ENCODE measurements at places on chromosomes 7 and 10.

GRCh38 chr10:109894516-109894915, 28.8 kb downstream of the XPNPEP1 start:
- no peak for DNase-seq

DNA sequence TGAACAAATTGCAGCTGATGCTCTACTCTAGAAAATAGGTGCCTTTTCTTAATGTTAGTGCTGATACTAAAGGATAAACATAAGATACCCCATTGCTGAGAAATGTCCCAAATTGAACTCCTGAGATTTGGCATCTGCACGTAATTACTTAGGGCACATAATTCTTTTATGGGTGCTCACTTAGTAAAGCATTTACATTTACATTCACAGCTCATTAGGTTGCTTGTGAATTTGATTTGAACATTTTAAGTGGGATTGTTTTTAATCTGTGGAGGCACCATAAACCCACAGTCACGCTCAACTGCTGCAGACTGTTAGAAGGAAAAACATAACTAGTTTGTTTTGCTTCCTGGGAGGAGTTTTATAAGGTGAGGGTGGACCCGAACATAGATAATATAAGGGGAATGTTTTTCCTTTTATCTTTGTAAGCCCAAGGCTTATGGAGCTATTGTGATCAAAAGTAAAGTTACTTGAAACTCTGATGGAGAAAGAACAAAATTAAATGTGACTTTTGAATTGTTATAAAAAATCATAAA, 560.8 kb downstream of the REEP3 start:
- no peak for DNase-seq

GRCh38 chr7:37775921-37776320, 72.5 kb upstream of the NME8 start:
- no peak for DNase-seq

DNA sequence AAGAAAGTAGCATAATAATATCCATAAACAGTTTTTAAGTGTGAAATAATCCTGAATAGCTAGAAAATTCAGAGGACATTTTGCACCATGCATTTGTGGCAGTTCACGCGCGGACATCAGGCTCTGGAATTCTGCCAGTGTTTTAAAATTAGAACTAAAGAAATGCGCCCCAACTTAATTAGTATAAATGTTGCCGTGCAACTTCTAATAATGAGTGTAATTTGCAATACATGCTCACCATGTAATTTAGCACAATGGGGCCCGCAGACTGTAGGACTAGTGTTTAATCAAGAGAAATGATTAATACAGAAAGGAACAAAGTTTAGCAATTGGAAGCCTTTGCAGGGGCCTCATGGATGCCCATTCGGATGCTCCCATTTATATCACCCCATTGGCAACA, 96.6 kb downstream of the PTPRE start:
- no peak for DNase-seq

DNA sequence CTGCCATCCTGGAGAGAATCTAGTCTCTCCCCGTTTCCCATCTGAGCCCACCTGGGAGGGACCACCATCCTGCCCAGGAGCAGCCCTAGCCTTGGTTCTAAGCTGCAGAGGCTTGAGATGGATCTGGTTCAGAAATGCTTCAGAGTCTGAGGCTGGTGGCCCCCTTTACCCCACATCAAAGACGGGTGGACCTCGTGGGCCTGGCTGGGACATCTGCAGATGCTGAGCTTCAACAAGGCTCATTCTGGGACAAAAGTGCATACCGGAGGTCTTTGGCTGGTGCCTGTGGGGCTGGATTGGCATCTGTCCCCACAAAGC, 4.9 kb upstream of the IRF5 start:
- DNase-seq: no peak

GRCh38 chr7:127123220-127123619, 129.5 kb downstream of the GRM8 start:
- DNase-seq: no peak

- peak; percentile 62 for DNase-seq
These were observed 97.7 kb downstream of the SH3PXD2A start for GRCh38 chr10:103757531-103758293.

DNA sequence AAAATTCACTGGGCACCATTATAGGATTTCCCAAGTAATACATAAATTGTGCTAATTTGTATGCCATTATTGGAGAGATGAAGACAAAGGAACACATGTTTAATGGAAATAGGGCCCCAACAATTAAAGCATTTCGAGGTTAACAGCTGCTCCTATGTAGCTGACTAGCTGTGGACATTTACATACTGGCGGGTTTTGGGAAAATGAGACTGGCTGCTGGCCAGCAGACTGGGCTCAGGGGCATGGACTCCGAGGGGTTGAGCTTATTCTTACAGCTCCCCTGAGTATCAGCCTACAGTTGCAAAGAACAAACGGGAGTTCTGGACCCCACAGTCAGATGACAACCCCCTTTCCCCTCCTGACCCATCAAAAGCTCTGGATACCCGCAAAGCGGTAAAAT, 91.9 kb upstream of the MYO3A start:
- DNase-seq: no peak

GRCh38 chr10:129602938-129603535, 136.0 kb downstream of the MGMT start:
- no peak for DNase-seq

DNA sequence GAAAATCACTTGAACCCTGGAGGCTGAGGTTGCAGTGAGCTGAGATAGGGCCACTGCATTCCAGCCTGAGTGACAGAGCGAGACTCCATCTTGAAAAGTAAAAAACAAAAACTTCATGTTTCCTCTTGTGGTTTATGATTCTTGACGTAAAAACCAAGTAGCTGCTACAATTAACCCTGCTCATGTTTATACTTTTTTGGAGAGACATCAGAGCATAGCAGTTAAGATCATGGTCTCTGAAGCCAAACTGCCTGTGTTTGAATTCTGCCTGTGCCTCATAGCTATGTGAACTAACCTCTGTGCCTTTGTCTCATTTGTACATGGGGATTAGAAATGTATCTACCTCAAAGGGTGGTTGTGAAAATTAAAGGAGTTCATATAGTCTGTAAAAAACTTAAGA, 27.2 kb downstream of the SUV39H2 start:
- DNase-seq: no peak

- no peak for DNase-seq
These were observed 32.8 kb downstream of the SLC16A12 start for GRCh38 chr10:89502549-89502948.

DNA sequence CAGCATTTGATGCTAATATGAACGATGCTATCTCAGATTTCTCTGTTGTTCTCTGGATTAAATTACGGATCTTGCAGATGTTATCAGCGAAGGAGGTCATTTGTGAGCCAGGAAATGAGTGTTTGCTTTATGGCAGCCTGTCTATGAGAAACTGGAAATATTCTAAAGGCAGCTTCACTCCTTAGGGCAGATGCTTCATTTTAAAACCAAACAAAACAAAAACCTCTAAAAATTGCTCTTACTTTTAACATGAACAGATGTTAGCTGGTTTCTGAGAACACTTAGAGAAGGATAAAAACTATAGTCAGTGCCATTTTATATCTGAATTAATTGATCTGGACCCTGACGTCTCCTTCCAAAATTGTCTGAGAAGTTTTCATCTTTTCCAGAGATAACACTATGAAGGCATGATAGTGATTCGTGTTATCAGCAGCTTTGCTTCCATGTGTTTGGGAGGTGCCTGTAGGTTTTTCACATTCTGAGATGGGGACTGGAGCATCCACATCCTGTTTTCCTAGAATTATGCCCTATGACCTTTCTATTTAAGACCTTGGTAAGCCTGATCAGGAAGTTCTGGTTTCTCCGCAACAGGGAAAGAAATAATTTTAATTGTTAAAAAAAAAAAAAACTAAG, 53.1 kb downstream of the CPED1 start:
- no peak for DNase-seq

DNA sequence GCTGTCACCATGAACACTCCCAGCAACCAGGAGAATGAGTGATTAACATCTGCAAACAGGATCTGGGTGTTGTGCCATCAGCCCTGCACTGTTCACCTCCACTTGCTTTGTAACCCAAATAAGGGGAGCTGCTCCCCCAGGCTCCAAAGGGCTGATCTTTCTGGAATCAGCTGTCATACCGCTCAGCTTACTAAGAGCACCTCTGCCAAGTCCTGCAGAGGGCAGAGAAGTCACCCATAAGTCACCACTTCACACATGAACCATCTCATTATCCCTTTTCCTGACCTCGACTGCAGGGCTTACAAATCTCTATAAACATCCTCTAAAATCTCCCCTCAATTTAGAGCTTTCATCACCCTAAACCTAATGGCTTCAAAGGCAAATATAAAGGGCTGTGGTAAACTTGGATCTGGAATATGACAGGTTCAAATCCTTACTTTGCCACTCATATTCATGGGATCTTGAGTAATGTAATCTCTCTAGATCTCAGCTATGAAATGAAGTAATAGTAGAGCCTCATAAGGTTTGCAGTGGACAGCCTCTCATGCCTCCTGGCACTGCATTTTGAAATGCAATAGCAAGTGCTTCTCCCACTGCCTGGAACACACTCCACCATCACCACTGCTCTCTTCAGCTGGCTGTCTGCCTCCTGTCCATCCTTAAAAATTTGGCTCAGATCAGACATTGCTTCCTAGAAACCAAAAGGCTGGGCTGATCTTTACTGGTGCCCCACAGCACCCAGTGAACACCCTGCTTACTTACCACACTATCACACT, 38.8 kb downstream of the ERLIN1 start:
- DNase-seq: no peak

DNA sequence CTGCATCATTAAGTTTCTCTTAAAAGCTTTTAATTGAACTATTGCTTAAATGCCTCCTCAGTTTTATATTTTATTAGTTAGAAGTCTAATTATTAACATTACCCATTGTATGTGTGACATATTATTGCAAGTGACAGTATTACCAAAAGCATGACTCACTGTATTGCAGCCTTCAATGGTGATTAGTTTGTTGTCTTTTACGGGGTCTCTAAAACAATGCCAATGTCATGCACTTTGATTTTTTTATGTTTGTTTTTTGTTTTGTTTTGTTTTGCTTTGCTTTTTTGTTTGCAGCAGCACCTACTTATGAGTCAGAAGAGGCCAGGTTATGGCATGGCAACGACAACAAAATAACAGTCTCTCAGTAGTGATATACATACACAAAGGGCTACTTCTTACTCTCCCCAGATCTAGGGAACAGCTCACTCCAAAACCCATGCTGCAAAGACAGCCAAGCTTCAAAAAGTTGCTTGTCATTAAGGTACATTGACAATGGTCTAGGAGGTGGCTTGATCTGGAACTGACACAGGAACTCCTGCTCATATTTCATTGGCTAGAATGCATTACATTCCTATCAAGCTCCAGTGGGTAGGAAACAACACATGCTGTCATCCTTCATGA, 293.7 kb upstream of the POM121L12 start:
- DNase-seq: no peak

- no peak for DNase-seq
These were observed 141.0 kb downstream of the C1GALT1 start for GRCh38 chr7:7323352-7323751.

DNA sequence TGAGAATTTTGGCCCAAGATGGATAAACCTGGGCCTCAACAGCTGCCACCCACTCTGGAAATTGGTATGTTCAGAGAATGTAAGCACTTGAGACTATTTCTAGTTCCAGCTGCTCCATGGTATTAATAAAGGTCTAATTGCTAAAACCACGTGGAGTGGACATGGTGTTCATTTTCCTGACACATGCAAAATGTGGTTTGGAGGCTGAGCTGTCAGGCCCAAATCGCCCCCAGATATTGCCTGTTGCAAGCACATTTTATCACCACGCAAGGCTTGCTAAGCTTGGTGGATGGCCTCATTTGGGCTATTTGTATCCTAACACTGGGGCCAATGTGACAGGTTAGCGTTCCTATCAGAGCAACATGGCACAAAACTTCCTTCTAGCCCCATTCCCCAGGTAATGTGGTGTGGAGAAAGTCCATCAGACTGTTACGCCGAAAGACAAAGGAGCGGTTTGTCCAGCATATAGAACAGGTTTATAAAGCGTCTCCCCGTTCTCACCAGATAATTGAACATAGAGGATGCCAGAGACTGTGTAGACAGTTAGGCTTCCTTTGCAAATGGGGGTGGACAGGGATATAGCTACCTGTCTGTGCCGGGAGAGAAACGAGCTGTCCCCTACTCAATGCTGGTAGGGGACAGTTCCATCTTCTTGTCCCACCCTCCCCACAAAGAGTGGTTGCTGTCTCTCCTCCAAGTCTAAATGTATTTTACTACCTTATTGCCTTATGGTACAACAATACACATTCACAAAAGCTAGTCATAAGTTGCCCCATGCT, 78.0 kb upstream of the ANKRD1 start:
- no peak for DNase-seq

GRCh38 chr10:75532253-75532924, 101.0 kb downstream of the LRMDA start:
- DNase-seq: no peak

- DNase-seq: peak; percentile 16
These were observed 37.0 kb downstream of the RBM20 start for GRCh38 chr10:110681023-110681681.

- no peak for DNase-seq
These were observed 7.1 kb downstream of the GRM8 start for GRCh38 chr7:127245607-127246006.

DNA sequence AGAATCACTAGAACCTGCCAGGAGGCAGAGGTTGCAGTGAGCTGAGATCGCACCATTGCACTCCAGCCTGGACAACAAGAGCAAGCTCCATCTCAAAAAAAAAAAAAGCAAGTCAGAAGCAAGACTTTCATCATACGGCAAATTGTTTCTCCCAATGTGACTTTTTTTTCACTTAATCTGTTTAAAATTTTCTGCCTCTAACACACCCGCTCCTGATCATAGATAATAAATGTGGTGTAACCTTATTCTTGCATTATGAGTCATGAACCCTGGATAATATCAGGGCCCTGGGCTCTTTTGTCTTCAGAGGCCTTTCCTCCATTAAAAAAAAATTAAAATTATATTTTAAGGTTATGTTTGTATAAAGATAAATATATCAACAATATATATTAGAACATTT, 111.4 kb upstream of the JCAD start:
- DNase-seq: no peak

DNA sequence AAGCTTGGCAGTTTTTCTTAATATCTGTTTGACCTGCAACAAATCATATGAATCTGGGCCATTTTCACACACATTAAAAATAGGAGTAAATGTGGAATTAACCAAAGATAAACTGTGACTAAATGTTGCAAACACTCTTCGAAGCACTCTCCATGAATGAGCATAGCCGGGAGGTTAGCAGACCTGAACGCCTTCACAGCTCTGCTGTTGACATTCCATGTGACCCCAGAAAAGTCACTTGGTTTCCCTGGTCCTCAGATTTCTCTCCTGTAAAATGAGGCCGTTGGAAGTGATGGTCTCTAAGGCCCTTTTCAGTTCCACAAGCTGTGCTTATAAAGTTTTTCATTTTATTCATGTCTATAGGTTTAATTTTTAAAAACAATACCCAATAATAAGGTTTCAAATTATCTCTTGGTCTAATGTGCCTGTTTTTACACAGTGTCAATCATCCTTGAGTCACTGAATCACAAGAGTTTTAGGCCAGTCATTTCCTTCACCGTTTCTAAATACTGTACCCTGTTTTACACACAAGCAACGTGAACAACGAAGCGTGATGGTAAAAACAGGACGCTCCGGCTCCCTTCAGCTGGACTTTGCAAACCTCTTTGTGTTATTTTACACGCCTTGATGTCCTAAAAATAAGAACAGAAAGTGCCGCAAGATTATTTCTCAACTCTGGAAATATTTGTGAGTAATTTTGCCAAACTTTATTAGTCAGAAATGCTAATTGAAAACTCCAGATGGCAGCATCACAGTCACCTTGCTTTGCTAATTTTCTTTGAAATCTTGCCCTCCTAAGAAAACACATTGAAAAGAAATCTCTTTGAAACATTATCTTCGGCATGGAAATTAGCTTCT, 38.6 kb upstream of the MET start:
- DNase-seq: no peak

GRCh38 chr7:147765301-147765700, 825.3 kb upstream of the C7orf33 start:
- DNase-seq: no peak

All from CD4-positive, alpha-beta T cell (primary cell).